Liver (tissue), 10 donors: ENCODE measurements at places on chromosomes 1 and 21.

- no peak for DNase-seq
These were observed 29.7 kb downstream of the SSBP3 start for GRCh38 chr1:54376430-54377039.

DNA sequence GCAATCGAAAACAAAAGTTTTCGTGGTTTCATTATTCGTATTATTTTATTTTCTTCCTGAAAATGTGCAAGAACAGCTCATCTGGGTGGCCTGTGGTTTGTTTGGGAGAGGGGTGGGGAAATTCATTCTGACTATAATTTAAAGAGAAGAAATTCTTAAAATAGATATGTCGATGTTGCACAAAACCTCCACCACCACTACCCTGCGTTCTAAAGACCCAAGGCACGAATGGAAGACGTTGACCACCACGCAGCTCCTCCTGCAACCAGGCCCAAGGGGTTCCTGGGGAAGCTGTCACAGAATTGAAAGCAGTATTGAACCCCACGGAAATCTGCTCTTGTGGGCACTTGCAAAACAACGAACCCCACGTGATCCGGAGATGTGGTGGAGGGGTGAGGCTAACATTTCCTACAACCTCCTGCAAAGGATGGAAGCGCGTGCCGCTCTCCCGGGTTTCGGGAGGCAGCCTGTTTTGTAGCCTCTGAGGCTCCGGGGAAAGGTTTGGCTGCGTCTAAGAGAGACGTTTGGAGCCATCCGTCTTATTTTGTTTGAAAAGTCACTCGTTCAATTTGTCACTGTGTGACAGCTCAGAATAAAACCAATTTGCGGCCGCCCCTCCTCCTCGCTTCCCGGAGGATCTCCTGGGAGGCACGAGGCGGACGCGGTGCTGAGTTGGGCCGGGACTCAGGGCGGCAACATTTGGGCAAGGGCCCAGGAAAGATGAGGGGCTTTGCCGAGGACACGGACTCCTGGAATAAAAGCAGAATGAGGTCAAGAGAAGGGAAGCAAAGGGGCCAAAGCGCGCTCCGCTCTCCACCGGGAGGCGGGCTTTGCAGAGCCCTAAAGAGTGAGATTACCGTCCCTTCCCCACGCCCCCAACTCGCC is 810 bp upstream of the HLX start:
- no peak for DNase-seq

DNA sequence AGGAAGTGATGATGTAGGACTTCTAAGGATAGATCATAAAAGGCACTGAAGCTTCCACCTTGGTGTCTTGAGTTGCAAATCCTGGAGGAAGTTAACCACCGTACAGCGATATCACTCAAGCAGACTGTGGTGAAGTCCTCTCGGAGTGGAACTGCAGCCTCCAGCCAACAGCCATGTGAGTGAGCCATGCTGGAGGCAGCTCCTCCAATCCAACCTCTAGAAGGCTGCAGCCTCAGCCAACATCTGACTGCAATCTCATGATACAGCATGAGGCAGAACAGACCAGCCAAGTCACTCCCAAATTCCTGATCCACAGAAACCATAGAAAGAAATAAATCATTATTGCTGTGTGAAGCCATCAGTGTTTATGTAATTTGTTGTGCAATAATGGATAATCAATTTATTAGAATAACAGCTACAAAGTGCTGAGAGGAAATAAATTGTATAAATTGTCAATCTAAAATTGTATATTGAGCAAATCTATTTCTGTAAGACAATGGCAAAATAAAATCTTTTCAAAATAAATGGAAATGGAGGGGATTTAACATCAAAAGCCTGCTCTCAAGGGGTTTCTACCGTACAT is 65.0 kb downstream of the PRSS38 start:
- no peak for DNase-seq

- no peak for DNase-seq
These were observed 43.8 kb upstream of the MYBPHL start for GRCh38 chr1:109350655-109351054.

- no peak for DNase-seq
These were observed 42.4 kb downstream of the PDC start for GRCh38 chr1:186418503-186418902.

DNA sequence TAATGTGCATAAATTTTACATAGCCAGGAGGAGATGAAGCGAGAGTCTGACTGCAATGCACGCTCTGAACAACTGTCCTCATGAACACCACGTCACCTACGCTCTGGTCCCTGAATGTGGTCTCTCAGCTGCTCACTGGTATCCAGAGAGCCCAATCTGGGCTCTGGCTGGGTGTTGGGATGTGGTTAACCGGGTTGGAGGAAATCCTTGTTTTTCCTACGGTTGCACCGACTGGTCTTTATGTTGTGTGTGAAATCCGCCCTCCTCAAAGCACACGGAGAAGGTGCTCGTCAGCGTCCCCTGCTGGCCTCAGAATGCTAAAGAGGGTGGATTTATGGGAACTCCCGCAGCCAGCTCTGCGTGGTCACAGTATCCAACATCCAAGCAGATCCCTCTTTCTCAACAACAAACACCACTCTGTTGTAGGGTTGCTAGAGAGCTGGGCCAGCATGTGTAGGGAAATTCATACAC is 51.8 kb upstream of the FAM89A start:
- DNase-seq, result peak; percentile 67
